ENCODE measurements at places on chromosomes 6 and 20. TPM values are rescaled to one million over a fixed set of nuclear protein-coding genes. Genes with fewer than 3 reads are reported as not detected.

GJA10 gene
- total RNA-seq = not detected

DNA sequence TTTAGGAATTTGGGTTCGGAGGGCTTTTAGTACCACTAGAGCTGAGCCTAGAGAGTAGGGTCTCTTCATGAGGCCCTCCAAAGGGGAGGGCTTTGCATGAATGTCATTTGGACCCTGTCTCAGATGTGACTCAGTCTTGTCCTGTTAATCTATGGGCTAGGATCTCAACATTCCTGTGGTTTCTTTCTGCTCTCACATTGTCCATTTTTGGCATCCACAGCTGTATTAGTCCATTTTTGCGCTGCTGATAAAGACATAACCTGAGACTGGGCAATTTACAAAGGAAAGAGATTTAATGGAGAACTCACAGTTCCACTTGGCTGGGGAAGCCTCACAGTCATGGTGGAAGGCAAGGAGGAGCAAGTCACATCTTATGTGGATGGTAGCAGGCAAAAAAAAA lies 61.0 kb downstream of the CRYBG1 start:
- no peak overlapping the region for H3K27ac ChIP-seq
- H3K4me1 ChIP-seq = no peaks in the 10 kb centered on the region
- no peak for DNase-seq
- H3K27me3 ChIP-seq = no peaks in the 10 kb centered on the region
- no peaks in the 10 kb centered on the region for H3K36me3 ChIP-seq
- H3K4me3 ChIP-seq = no peak overlapping the region

GRCh38 chr6:21769405-21769861 lies 175.9 kb downstream of the SOX4 start:
- H3K27me3 ChIP-seq = no peaks in the 10 kb centered on the region
- H3K4me1 ChIP-seq = peaks cover 3% of the 10 kb centered on the region
- peak overlapping the region; percentile 50 for H3K27ac ChIP-seq
- no peaks in the 10 kb centered on the region for H3K36me3 ChIP-seq
- no peak overlapping the region for H3K4me3 ChIP-seq
- no peak for DNase-seq

DLK2 gene
- total RNA-seq = 0.93 TPM

DNA sequence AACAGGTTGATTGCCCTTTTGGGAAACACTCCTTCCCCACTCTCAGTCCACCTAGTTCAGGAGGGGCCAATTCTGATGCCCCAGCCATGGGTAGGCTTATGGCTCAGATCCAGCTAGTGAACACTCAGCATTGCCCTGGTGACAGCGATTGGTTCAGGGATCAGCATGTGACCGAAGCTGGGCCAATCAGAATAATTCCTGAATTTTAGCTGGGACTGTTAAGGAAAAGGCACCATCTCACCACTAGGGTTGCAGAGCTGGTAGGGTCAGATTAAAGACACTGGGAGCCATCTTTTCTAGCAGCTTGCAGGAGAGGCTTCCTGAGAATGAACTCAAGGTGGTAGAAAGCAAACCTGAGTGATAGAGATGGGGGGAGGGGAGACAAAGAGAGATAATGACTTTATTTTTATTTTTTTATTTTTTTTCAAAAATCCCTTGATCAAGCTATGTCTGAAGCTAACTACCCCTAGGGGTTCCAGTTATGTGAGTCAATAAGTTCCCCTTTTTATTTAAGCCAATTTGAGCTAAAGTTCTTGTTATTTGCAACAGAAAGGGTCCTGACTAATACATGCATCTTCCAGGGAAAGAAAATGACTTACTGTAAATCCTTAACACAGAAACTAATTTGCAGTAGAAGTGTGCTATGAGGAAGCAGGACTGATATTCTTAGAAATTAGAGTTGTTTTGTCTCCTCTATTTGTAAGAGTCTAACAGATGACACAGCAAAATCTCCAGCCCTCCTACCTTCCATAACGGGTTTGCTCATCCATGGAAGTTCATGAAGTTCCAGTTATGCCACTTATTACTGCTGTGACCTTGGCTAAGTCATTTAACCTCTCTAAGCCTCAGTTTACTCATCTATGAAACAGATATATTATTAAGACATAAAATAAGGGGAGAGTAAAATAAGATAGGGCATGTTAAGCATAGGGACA lies 44.7 kb downstream of the EYA2 start:
- no peaks in the 10 kb centered on the region for H3K27me3 ChIP-seq
- H3K36me3 ChIP-seq = no peaks in the 10 kb centered on the region
- H3K27ac ChIP-seq = no peak overlapping the region
- no peak for DNase-seq

Measured in left lung (tissue), 14 donors.